ENCODE measurements at places on chromosomes 13 and 19. TPM values are rescaled to one million over a fixed set of nuclear protein-coding genes. Genes with fewer than 3 reads are reported as not detected.

MISP gene
- 0.14 TPM for total RNA-seq

GRCh38 chr19:17615889-17616685 lies 60.6 kb downstream of the COLGALT1 start:
- no peak for DNase-seq

DNA sequence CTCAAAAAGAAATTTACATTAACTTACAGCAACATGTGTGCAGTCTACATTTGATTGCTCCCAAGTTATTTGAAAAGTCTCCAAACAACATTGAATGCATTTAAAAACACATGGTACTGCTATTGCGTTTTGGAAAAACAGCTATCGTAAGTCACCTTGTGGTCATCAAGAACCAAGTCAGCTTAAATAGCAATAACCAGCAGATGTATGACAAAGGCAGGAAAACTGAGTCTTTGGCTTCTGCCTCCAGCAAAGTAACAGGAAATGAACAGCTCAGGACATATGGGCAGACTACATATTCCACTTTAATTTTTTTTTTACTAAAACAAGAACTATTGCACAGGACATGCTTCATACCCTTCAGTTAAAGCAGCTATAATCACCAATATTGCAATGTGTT lies 580.6 kb upstream of the SPRY2 start:
- no peak for DNase-seq

GRCh38 chr19:49157445-49158224 lies at the start of gene TRPM4:
TRPM4 (plus strand) TSS chr19:49157792; CDS start chr19:49157867, 75 bp downstream.
- peak; percentile 81 for DNase-seq

- DNase-seq: no peak
Observed at GRCh38 chr19:38606131-38606530, 11.6 kb downstream of the MAP4K1 start.

FGF21 gene
- total RNA-seq: not detected

CFD gene
- not detected for total RNA-seq

TNFRSF19 gene
- 74.8 TPM for total RNA-seq

- DNase-seq: no peak
Observed at GRCh38 chr19:12797141-12797587, 4.4 kb downstream of the PRDX2 start.

- DNase-seq: no peak
Observed at GRCh38 chr19:40625406-40626120, 24.4 kb downstream of the LTBP4 start.

COL5A3 gene
- total RNA-seq: 0.86 TPM

SERTAD1 gene
- total RNA-seq: 3.2 TPM

DNA sequence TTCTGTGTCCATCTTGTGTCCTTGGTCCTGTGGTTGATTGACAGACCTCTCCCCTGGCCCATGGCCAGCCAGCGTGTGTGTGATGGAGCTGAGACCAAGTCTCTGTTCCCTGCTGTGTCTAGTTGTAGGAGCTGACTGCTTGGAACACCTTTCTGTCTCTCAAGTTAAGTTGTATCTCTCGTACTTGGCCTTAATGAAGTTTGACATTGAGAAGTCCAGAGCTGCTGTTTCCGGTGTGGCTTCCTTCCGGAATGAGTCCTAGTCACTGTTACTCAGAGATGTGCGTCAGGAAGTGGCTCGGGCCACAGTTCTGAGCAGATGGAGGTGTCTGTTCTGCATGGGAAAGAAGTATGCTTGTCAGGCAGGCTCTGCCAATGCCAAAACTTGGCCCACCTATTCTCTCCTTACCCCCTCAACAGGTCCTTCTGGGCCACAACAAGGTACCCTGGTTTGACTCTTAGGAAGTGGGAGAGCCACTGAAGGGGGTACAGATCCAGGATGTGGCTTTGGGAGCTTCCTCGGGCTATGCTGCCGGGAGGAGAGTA lies 54.3 kb downstream of the GATAD2A start:
- no peak for DNase-seq

DNA sequence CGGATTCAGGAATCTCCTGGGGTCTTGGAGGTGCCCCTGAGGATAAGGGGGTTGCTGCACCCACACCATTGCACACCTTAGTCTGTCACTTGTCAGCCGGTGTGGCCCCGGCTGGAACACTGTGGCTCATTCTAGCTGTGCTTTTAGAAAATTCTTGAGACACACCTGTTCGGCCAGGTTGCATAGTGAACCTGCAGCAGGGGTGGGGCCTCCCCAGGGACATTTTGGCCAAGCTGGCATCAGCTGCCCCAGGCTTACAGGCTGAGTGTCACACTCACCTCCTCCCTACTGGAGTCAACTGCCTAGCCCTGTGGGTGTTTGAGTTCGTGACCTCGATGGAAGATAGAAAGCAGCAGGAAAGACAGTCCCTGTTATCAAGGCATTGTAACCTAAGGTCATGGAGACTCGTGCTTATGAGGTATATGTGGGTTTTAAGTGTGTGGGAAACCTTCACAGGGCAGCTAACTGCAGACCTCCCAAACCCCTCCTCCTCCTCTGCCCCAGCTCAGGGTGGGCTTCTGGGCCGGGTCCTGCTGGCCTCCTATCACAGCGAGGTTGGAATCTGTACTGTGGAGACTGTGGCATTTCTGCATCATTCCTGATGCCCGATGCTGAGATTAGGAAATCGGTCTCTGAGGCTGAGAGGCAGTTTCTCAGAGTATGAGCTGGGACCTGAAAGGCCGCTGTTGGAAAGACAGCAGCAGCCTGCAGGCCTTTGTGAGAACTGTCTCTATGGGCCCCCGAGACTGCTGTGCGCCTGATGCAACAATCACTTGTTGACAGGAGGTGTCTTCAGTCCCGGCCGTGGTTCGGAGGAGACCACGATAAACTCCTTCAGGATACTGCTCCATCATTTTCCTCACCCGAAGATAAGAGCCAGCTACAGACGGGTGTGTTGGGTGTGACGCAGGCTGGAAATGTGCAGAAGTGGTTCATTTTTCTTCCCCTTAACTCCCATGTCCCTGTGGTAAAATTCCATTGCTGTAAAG lies 72.2 kb downstream of the ATP11A start:
- DNase-seq: no peak

MBD3L3 gene
- total RNA-seq: not detected

DNA sequence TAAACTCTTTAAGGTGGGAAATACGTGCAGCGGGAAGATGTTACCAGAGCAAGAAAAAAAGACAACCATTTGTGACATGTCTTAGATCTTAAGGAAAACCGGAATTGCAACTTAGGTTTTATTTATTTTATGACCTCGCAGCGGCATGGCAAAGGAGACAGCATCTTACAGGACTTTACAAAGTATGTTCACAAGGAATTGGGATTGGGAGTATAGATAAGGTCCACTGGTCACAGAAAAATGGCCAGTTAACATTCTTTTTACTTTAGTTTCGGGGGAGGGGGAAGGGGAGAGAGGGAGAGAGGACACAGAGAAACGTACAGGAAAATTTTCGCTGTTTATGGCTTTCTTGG lies 104.5 kb upstream of the DIAPH3 start:
- DNase-seq: no peak

ZNF491 gene
- 9.8 TPM for total RNA-seq

- no peak for DNase-seq
Observed at GRCh38 chr19:28168557-28168956, 1044.4 kb downstream of the UQCRFS1 start.

GRCh38 chr13:50910485-50910805 lies 854 bp downstream of the RNASEH2B start:
- DNase-seq: peak; percentile 30

- no peak for DNase-seq
Observed at GRCh38 chr19:850221-850978, 1.7 kb upstream of the ELANE start.

DNA sequence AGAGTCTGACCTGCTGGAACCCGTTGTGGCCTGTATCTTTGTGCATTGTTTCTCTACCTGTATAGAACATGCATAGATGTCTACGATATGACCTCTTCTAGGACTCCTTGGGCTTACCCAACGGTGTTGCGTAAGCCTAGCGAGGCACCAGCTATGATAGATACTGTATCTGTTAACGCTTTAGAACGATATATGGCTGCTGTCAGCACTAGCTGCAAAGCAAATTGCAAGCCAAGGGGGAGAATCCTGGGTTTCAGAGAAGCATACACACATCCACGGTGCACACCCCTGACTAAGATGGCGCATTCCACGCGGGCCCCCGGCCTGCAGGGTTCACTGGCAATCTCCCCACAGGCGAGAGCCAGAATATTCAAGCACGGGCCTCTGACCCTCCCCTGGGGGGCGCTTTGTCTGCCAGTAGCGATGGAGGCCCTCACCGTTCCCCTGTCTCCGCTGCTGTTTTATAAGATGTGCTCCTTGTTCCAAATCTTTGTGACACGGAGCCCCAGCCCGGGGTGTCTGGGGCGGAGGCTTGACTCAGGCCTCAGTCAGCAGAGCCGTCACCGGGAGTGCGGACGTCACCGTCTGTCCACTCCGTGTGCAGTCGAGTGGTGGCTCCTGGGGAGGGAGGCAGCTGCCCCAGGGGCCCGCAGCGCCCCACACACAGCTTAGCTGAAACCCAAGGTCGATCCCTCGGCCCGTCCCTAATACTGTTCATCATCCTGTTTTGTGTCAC lies 12.9 kb upstream of the RPS15 start:
- no peak for DNase-seq

CYP2S1 gene
- 0.39 TPM for total RNA-seq

DNA sequence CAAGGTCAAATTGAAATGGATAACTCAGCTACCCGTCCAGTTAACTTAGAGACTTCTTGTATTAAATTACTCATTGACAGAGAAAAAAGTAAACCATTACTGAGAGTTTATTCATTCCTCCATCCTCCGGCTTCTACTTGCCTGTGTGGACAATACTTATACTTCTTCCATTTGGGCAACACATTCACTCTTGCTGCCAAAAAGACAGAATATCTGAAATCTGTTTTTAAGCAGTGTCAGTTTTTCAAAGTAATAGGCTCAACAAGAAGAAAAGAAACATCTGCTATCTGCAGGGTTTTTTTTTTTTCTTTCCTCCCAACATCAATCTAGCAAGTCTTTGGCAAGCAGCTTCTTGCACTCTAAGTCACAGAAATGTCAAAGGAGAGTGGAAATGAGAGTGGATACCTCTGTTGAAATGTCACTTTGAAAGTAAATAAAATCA lies 1142.8 kb downstream of the PCDH9 start:
- no peak for DNase-seq

GRCh38 chr19:42175952-42176648 lies 41.4 kb downstream of the DEDD2 start:
- DNase-seq: peak; percentile 20

DNA sequence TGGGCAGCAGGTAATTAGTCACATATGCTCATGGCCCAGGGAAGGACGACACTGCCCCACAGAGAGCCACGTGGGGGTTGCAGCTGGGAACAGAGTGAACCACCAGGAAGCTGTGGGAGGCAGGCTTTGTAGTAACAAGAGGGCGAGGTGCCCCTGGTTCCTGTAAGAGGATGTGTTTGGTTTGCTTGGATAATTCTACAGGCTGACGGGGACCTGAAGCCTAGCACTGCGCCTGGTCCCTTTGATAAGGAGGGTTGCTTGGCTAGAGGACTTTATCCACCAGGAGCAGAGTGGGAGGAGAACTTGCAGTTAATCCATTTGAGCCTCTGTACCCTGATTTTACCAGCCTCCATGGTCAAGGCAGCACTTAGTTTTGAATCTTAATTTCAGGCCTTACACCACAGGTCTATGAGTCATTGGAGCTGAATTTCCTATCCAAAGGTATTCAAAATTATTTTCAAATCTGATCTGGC lies 67.4 kb upstream of the CLDN10 start:
- DNase-seq: no peak

- no peak for DNase-seq
Observed at GRCh38 chr19:41018736-41019290, 27.7 kb downstream of the CYP2B6 start.

MEIOSIN gene
- not detected for total RNA-seq

GTF2F1 gene
- total RNA-seq: 70.3 TPM

SH2D3A gene
- total RNA-seq: not detected

DNA sequence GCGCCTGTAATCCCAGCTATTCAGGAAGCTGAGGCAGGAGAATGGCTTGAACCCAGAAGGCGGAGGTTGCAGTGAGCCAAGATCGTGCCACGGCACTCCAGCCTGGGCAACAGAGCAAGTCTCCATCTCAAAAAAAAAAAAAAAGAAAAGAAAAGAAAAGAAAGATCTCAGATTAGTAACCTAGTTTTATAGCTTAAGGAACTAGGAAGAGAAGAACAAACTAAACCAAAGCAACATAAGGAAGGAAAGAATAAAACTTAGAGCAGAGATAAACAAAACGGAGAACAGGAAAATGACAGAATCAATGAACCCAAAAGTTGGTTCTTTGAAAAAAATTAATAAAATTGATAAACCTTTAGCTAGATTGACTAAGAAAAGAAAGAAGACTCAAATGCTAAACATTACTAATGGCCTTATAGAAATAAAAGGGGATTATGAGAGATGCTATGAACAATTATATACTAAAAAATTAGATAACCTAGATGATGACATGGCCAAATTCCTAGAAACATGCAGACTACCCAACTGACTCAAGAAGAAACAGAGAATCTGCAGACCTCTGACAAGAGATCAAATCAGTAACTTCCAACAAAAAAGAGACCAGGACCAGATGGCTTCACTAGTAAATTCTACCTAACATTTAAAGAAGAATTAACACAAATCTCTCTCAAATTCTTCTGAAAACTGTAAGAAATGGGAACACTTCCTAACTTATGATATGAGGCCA lies 68.2 kb downstream of the CDADC1 start:
- DNase-seq: no peak

OR7G1 gene
- total RNA-seq: not detected

- no peak for DNase-seq
Observed at GRCh38 chr19:1884291-1884718, 991 bp downstream of the ABHD17A start.

ZNF730 gene
- total RNA-seq: 26.2 TPM

DNA sequence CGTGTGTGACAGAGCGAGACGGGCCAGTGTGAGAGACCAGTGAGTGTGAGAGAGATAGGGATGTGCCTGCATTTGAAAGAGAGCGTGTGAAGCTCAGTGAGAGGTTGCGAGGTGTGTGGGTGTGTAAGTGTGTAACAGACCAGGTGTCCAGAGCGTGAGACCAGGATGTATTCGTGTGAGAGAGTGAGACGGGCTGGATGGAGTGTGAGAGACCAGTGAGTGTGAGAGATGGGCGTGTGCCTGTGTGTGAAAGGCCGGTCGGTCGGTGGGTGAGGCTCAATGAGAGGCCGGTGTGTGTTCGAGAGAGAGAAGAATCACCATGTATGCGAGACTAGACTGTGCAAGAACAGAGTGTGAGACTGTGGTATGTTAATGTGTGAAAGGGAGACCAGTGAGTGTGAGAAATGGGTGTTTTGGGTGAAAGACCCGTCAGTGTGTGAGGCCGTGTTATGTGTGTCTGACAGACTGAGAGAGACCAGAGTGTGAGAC lies 679 bp downstream of the ZNF471 start:
- DNase-seq: no peak

CRX gene
- total RNA-seq: not detected

PSG11 gene
- not detected for total RNA-seq
